ENCODE measurements at places on chromosomes 12 and 14. TPM values are rescaled to one million over a fixed set of nuclear protein-coding genes. Genes with fewer than 3 reads are reported as not detected.

Gene PTCSC3
- not detected for total RNA-seq

DNA sequence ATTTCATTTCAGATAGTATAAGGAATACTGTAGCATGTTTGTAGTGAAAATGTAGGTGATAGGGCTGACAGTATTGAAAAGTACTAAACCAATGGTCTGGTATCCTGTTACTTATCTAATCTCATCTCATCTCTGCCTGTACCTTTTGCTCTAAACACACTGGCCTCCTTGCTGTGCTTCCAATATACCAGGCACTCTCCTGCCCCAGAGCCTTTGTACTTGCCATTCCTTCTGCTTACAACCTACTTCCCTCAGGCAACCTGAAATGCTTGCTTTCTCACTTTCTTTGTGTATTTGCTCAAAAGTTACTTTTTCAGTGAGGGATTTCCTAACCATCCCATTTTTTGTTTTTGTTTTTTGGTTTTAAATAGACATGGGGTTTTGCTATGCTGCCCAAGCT lies 101.9 kb downstream of the PAPLN start:
- no peak for DNase-seq

DNA sequence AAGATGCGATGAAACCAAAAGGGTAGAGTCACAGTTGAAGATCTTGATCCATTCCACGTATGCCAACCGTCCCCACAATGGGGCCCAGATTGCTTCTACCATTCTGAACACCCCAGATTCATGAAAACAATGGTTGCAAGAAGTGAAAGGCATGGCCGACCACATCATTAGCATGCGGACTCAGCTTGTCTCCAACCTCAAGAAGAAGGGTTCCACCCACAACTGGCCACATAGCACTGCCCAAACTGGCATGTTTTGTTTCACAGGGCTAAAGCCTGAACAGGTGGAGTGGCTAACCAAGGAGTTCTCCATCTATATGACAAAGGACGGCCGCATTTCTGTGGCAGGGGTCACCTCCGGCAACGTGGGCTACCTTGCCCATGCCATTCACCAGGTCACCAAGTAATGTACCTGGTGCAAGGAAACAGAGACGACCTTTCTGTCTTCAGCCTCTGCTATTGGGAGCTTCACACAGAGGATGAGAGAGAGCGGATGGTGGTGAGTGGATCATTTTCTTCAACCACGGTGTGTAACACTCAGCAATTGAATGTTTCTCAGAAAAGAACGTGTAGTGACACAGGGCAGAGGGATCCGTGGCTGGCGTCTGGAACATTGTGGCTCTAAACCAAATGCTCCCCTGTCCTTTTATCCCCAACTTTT lies 26.8 kb upstream of the CLEC2D start:
- no peak for DNase-seq

Gene FLVCR2
- total RNA-seq, result 0.71 TPM

Gene PLBD1
- 0.95 TPM for total RNA-seq

Gene CLMN
- 0.67 TPM for total RNA-seq

DNA sequence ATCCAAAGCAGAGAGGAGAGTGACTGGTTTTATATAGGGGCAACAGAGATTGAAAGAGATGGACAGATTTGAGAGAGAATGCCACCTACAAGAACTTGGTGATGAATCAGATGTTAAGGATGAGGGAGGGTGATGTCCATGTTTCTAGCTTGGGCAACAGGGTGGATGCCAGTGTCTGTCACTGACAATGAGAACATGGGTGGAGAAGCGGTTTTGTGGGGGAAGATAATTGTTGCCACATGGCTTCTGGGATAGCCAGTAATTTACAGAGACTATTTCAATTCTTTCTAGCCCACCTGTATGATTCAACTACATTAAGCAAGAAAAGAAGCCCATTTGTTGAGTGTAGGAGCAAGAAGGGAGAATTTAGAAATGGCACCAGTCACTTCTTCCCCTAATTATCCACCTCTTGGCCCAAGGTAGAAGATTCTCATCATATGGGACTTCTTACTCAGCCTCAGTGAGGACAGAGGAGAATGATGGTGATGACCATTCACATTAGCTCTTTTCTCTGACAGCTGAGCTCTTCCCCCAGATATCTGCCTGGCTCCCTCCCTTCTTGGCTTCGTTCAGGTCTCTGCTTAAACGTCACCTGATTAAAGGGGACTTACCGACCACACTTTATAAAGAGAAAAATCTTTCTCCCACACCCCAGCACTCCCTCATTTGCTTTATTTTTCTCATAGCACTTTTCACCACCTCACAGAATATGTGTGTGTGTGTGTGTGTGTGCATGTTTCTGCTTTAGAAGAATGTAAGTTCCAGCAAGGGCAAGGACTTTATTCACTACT lies 117.8 kb downstream of the DUSP6 start:
- DNase-seq, result no peak

DNA sequence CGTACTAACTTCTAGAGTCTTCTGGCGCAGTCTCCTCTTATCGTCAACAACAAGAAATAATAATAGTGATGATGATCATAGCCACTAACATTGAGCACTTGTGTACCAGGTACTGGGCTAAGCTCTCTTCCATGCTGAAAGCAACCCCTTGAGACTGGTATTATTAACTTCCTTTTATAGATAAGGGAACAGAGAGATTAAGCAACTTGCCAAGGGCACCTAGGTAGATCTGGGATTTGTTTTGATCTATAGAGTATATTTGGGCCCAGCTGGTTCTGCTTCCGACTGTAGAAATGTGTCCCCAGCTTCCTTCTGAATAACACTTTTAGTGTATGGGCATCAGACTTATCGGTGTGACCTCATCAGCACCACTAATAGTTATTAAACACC lies 1.1 kb upstream of the ZNF219 start:
- no peak for DNase-seq

DNA sequence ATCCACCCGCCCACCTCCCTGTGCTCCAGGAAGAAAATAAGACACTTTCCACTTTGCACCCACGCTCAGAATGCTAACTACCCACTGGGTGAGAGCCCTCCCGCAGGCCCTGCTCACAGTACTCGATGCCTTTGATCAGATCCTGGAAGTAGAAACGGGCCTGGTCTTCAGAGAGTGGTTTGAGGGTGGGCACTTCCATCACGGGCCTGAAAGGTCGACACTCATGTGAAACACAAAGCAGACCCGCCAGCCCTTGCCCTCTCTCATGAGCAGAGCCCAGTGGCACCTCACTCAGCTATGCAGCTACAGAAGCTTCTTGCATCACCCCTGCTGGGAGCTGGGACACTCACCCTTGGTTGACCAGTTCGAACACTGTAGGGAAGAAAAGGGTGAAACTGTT lies 41.1 kb downstream of the CAMKK2 start:
- no peak for DNase-seq

Data from CD4-positive, alpha-beta T cell (primary cell).